Activated CD4-positive, alpha-beta T cell treated with anti-CD3 and anti-CD28 coated beads, Interleukin-2, Interleukin-4, amounts not matched to agents 100 ng/mL and 50 ng/mL, durations not matched to agents 16 hours and 8 hours (primary cell): ENCODE measurements at places on chromosomes 16 and 17.
A peak's percentile ranks its signal among the peaks of the same experiment; 100 is the strongest.

DNA sequence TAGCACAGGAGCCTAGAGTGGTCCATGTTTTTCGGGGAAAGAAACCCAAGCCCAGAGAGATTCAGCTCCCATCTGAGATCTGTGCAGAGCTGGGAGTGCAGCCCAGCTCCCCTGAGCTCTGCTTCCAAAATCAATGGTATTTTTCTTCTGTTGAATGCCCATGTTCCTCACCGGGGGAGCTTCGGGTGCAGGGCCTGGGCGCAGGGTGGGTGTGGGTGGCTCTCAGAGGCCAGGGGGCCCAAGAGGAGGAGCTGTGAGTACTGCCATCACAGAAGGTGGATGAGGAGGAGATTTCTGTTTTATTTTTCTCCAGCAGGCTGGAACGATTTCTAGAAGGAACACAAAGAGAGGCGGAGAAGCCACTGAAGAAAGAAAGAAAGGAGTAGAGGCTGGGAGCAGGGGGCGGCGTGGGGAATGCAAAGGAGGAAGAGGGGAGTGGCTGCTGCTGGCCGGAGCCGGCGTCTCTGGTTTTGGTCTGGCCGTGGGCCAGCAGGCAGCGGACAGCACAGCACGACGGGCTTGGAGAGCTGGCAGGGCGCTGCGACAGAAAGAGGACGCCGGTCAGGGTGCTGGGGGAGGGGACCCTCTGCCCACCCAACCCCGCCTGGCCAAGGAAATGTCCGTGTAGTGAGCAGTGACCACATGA, 76.2 kb upstream of the KSR1 start:
- no peak for DNase-seq

DNA sequence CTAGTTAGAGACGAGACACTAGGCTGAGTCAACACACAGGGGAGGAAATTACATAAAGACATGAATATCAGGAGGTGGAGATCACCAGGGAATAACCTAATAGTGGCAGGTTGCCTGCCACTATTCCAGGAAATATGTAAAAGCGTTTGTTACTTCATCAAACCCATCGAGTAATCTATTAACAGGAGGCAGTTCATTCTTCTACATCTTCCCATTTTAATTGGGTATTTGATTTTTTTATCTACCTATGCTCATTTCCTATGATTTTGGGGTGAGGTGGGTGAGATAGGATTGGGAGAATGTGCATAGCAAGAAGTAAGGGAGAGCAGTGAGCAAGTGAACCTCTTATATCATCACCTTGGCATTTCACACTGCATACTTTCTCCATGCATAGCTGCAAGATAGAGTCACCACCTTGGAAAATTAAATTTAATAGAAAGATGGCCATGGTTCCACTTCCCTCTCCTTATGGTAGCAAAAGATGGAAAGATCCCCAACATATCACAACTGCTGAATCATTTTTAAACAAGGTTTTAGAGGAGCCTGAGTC, 312.2 kb downstream of the TMEM114 start:
- DNase-seq: no peak

GRCh38 chr16:28166394-28167208, 45.2 kb downstream of the XPO6 start:
- peak; percentile 77 for DNase-seq

DNA sequence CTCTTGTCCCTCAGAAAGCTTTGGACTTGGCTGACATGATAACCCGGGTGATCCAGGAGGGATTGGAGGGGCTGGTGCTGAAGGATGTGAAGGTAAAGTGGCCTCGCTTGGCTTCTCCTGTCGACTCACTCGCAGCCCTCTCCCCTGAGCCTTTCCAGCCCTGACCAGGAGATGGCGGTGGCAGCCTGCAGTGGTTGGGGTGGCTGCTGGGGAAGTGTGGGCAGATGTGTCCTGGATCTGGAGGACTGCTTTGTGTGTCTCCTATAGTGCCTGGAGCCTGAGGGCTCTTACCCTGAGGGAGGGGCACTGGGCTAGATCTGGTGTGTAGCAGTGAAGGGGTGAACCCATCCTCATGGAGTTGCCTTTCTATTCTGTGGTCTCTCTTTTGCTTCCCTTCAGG, 17.9 kb downstream of the LIG3 start:
- peak; percentile 81 for DNase-seq

DNA sequence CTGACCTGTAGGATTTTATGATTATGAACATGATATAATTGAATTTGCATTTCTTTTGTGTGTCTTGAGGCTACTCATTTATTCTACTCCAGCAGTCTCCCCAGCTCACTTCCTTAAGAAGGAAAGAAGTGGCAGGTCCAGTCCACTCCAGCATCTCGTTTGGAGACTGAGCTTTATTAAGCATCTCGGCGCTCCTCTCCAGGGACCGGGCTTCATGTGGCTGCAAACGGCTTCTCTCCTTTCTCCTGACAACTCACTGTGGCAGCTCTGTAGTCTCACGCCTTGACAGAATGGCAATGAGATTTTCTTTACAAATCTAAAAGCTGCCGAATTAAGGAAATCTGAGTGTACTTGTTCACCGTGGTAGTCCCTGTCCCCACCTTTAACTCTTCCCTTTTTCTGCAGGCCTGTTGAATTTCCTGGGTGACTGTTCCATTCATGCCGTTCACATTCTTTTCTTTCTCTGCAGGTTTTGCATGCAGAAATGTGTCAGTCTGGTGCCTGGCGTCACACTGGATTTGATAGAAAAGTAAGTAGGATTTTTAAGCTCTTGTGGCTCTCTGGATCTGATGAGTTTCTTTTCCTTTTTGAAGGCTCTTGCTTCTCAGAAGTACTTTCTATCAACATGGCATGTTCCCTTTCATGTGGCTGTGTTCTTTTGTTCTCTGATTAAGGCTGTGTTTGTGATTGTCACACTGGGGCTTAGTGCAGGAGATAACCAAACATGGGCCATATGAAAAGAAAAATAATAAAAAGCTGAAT, 200.5 kb upstream of the CHMP6 start:
- peak; percentile 30 for DNase-seq

DNA sequence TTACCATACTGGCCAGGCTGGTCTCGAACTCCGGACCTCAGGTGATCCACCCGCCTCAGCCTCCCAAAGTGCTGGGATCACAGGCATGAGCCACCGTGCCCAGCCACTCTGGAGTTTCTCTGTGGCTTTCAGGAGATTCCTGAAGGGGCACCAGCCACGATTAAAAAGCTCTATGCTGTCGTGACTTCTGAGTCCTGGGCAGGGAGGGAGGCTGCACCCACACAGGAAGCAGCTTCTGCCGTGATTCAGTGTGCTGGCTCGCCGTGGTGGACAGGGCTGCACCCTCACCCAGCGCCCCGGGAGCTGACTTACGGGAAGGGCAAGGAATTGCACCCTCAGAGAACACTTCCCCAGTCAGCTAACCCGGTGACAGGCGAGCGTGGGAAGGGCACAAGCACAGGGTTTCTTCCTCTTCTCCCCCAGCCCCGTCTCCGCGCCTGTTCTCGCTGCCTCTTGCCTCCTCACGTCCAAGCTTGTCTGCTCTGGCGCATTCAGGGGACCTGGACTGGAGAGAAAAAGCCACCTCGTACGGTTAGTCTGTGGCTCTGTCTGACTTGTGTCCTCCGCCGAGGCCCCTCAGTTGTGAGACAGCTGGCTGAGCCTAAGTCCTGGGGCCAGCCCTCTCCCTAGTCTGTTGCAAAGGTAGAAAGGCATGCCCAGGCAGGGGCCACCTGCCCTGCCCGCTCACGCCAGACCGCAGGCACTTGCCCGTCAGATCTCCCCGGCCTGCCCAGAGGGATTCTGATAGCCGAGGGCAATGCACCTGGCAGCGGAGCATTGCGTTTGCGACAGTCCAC, 145.0 kb downstream of the SEC14L1 start:
- no peak for DNase-seq

GRCh38 chr16:14308368-14308723, 237.2 kb downstream of the MRTFB start:
- no peak for DNase-seq

DNA sequence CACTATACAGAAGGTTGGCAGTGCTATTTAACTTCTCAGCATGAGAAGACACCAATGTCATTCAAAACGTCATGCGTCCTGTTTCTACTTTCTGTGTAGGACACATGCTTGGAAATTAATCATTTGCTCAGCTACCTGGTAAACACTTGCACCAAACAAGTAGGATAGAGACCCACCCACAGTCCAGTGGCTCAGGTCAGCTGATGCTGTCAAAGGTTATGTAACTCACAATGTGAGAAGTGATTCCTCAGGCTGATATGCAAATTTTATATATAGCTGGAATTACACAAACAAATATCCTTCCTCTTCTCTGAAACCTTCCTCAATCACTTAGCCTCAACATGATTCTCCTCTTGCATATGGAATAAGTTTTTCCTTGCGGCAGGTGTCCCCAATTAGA, 59.6 kb downstream of the ZZEF1 start:
- no peak for DNase-seq

DNA sequence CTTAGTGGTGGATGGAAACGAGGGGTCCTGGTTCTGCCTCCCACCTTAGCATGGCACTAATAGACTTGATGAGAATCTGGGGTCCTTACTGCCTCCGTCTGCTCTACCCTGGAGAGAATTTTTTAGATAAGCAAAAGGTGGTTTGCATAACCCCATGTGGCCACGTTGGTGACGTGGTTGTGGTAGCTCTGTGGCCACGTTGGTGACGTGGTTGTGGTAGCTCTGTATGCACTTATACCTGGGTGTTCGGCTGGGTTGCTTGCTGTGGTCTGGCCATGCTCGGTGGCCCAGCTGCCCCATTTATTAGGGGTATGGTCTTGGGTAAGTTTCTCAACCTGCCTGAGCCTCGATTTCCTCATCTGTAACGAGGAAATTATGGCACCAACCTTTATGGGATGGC, 13.0 kb downstream of the SPIRE2 start:
- DNase-seq: peak; percentile 44

DNA sequence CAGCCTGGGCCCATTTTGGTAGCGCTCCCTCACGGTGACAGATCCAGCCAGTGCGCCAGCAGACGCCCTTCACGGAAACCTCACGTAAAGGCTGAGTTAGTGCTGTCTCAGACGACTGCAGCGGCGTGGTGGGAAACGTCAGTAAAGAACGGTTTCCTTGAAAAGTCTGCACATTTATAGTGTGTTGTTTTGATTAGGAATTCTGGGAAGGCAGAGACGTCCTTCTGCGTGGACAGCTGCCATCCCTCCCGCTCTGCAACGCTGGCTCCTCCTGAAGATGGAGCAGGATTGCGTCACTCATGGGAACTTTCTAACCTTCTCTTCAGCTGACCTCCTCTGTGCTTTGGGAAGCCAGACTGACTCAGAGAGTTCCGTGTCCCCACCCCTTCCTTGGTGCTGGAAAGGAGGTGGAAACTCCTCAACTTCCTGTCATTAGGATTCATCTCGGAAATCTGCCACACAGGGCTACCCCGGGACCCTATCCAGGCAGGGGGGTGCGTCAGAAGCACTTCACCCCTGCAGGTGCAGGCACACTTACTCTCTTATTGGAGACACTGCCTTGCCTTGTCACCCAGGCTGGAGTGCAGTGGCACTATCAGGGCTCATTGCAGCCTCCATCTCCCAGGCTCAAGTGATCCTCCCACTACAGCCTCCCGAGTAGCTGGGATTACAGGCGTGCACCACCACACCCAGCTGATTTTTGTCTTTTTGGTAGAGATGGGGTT, 24.3 kb upstream of the CRISPLD2 start:
- DNase-seq: no peak

GRCh38 chr16:49003992-49004391, 277.6 kb downstream of the CBLN1 start:
- DNase-seq: no peak
